ENCODE measurements at places on chromosomes 11 and 22.

- DNase-seq, result no peak
These were observed 1611.7 kb upstream of the TENM4 start for GRCh38 chr11:81052344-81053158.

- no peak for DNase-seq
These were observed 9.0 kb upstream of the KCNQ1OT1 start for GRCh38 chr11:2708757-2709281.

DNA sequence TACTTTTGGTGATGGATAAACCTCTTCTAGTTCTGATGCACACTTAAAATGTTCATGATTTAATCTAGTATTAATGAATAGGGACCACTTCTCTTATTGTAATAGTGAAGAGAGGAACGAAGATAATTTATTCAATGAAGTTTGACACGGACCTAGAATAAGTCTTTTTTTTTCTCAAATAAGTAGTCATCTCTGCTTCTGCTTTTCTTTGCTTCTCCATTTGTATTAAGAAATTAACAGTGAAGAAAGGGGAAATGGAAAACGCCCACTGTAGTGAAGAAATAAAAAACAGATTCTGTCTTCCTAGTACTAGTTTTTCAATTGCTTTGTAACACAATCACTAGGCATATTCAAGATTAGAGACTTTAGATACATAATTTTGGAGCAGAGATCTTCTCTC lies 73.0 kb downstream of the CD44 start:
- no peak for DNase-seq

- no peak for DNase-seq
These were observed 24.6 kb downstream of the NRXN2 start for GRCh38 chr11:64698427-64698826.

DNA sequence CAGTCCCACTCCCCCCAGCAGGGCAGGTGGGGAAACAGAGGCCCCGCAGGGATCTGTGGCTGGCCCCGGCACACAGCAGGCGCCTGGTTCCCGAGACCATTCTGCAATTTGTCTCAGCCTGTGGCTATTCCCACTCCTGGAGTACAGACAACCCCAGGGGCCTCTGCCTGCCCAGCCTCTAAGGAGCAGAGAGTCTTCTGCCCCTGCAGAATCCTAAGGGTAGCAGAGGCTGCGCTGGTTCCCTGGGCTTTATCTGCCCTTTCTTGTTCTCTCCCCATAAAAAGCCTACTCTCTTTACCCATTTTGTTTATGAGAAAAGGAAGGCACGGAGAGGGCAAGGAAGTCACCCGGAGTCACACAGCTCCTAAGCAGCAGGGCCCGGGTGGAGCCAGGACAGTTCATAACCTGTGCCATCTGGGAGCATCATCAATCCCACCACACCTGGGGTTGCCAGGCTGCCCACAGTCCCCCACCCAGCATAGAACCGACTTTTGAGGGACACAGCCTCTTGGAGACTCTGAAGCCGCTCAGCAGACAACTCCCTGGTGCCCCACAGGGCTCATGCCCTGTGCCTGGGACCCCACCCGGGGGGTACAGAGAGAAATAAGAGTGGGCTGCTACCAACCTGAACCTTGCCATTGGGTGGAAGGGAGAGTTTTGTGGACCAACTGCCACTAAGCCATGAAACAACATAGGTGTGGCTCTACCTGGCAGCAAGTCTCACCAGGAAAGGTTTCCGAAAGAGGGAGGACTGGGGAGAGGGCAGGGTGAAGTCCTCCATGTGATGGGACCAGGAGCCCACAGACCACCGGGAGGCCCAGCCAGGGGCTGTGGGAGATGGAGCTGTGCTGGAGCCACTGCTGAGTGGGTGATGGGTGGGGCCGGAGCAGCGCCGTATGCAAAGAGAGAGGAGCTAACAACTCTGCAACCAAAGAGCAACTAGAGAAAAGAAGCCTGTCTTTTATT lies 17.2 kb upstream of the LINC01488 start:
- no peak for DNase-seq

DNA sequence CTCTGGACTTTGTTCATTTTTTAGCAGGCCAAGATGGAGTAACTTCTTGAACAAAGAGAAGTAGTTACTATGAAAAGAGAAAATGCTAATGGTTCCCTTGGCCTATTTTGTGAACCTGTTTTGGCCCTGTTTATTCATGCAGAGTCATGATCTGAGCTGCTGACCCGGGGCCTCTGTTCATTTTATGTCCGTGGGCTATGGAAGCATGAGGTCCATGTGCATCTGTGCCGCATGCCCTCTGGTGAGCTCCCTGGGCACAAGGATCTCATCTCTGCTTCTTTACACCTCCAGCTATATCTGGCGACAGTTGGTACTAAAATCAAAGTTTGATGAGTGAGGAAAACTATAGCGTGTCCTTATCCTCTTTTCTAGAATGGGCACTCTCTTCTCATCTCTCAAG lies 1.0 kb downstream of the PIWIL4 start:
- no peak for DNase-seq

GRCh38 chr11:34846467-34846866 lies 69.7 kb downstream of the APIP start:
- no peak for DNase-seq

DNA sequence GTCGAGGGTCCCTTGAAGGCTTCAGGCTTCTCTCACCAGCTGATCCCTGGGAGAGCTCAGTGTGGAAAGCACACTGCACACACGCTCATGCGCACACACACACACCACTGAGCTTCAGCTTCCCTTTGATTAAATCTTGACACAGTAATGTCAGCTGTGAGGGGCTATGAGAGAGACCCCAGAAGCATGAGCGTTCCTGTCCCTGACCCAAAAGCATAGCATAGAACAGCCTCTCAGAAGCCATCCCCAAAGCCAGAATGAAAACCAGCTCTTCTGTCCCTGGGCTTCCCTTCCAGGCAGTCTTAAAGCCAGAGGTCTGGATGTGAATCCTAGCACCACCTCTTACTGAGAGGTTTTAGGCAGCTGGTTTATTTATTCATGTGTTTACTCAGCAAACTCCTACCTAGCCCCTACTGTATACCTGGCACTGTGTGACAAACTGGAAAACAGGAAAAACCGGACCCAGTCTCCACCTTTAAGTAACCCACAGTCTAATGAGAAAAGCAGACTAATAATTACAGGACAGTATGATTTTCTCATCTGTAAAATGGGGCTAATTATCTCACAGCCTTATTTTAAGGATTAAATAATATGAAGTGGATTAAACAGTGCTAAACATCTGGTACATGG lies 15.9 kb downstream of the GALNT18 start:
- DNase-seq, result no peak

DNA sequence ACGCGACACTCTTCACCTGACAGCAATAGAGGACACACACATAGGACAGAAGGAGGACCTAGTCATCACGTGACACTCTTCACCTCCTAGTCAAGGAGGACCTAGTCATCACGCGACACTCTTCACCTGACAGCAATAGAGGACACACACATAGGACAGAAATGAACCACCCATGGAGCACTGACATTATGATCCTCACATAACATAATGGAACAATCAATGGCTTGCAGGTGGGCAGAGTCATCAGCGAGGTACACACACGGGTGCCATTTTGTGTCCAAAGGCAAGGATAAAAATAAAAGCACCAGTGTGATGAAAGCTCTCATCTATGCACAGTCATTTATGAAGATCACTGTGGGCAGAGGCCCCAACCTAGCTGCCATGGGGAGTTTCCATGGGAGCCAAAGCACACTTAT lies 354.7 kb downstream of the LARGE1 start:
- no peak for DNase-seq

DNA sequence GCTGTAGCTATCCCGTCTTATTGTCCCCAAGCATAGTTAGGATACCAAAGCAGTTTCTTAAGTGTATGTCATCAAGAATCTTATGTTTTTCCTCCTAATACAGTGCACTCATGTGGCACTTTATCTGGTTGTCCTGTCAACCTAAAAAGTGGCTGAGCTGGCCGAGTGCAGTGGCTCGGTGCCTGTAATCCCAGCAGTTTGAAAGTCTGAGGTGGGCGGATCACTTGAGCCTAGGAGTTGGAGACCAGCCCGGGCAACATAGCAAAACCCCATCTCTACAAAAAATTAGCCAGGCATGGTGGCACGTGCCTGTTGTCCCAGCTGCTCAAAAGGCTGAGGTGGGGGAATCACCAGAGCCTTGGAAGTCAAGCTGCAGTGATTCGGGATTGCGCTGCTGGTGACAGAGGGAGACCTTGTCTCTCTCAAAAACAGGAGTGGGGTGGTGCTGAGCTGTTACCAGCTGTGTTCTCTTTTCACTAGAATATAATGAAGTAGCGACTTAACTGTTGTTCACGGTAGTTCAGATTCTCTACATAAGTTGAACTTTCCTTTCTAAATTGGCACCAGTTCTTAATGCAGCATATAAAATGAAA lies 48.1 kb downstream of the EP300 start:
- no peak for DNase-seq

GRCh38 chr11:88655196-88655595 lies 317.7 kb upstream of the CTSC start:
- DNase-seq, result no peak

DNA sequence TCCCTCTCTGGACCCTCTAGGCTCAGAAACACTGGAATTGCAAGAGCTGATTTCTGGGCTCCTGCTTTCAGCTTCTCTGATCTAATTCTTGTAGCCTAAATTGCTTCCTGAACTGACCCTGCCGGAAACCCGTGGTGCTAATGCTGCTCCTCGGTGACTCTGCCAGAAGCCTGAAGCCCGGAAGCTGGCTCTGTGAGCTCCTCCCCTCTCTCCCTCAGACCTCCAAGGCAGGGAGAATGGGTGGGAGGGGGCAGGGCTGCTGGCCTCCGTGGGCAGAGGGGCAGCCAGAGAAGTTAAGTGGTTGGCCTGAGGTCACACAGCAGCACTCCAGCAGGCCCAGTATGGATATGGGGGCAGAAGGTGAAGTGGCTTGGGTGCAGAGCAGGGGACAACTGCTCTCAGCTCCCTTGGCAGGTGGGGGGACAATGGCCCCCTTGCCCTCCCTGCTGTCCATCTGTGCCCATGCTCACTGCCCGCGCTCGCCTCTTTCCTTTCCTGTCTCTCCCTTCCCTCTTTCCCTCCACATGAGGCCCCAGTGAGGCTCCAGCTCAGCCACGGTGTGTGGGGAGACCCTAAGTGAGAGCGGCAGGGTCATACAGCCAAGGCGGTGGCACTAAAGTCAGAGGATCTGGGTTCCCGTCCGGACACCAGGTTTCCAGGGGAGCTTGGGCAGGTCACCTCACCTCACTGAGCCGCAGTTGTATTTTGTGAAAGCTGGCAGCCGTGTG lies 16.2 kb downstream of the CAPN5 start:
- peak; percentile 76 for DNase-seq

DNA sequence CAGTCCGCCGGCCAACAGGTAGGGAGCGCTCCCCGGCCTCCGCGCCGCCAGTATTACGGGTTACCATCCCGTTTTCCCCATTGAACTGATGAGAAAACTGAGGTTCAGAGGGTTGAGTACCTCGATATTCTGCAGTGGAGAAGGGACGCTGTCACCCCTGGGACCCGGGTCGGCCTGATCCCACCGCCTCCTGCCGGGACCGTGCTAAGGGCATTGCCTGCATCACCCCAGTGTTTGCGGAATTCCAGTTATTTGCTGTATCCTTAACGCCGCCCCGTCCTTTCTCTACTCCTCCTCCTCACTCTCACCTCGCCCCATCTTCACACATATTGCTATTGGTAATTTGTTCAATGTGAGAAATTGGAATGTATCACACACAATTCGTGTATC lies 370 bp upstream of the A4GALT start:
- DNase-seq, result no peak

DNA sequence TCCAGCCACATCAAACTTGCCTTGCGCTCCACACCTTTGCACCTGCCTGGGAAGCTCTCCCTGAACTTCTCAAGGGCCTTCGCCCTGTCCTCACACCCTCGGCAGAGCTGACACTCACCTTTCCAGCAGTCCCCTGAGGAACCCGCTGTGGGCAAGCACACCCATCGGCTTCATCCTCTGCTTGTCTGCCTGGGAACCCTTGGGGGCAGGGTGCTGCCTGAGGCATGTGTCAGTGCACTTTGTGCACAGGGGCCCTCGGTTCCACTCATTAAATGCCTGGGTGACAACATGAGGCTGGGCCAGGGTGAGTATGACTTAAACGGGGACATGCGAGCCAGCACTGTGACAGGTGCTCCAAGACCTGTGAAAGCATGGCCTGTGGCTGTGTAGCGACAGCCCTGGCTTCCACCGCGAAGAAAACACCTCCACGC lies 2.6 kb upstream of the LRFN4 start:
- no peak for DNase-seq

- no peak for DNase-seq
These were observed 195.7 kb downstream of the MIAT start for GRCh38 chr22:26853071-26853470.

DNA sequence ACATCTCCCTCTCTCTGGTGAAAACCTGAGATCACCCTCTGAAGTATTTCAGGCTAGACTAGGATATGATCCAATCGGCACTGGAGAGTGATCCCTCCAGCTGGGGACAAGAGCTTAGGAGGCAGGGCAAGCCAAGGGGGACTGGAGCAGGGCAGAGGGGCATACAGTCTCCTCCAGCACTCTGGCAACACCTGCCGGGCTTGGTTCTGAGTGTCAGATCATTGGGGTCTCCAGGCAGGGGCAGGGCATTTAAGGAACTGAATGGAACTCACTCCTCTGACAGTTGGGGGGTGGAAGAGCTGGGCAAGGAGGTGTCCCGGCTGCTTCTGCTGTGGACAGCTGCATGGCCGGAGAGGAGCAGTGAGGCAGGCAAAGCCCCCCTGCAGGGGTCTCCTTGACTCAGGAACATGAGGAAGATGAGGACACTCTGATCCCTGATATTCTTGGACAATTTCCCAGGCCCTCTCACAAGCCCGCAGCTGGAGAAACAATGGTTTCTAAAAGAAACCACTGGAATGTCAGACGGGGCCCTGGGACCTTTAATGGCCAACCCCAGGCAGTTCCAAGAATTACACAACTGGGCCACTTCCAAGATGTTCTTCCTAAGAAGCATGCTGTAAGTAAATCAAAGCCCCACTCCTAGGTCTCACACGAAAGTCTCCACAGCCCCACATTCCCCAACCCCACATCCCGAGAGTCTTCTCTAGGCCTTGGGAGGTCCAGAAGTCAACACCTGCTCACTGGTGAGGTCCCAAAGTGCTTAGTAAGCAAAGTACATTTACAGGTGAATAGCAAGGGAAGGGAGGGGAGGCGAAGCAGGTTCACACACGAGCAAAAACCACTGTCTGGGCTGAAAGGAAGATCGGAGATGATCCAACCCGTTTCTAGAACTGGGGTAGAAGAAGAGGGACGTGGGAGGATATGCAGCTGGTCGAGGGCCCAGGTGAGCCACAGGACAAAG lies 1.2 kb upstream of the CCDC86 start:
- DNase-seq, result peak; percentile 74

Measured in sciatic nerve (tissue), 2 donors.